Fibroblast of villous mesenchyme (primary cell): ENCODE measurements at places on chromosomes 3 and 15. TPM values are rescaled to one million over a fixed set of nuclear protein-coding genes. Genes with fewer than 3 reads are reported as not detected.

The ARHGAP11A gene
- 14.5 and 25.5 TPM in 2 replicates for total RNA-seq

The ZPLD1 gene
- 0.43 and 1.3 TPM in 2 replicates for total RNA-seq

The LRRC49 gene
- total RNA-seq = 10.3 and 14.2 TPM in 2 replicates

The SNX33 gene
- total RNA-seq = 19.9 and 23.8 TPM in 2 replicates

The CHRNB4 gene
- total RNA-seq = not detected in 2 replicates
